ENCODE measurements at places on chromosomes 1 and 21.
A peak's percentile ranks its signal among the peaks of the same experiment; 100 is the strongest.

- DNase-seq = no peak
Observed at GRCh38 chr21:21662776-21663175, 664.6 kb downstream of the NCAM2 start.

DNA sequence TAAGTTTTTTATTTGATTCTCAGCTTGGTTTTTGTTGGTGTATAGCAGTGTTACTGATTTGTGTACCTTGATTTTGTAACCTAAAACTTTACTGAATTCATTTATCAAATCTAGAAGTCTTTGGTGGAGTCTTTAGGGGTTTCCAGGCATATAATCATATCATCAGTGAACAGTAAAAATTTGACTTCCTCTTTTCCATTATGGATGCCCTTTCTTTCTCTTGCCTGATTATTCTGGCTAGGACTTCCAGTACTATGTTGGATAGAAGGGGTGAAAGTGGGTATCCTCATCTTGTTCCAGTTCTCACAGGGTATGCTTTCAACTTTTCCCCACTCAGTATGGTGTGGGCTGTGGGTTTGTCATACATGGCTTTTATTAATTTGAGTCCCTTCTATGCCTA lies 23.6 kb upstream of the MAB21L3 start:
- no peak for DNase-seq

- no peak for DNase-seq
Observed at GRCh38 chr1:151984313-151984956, 9.2 kb downstream of the S100A10 start.

DNA sequence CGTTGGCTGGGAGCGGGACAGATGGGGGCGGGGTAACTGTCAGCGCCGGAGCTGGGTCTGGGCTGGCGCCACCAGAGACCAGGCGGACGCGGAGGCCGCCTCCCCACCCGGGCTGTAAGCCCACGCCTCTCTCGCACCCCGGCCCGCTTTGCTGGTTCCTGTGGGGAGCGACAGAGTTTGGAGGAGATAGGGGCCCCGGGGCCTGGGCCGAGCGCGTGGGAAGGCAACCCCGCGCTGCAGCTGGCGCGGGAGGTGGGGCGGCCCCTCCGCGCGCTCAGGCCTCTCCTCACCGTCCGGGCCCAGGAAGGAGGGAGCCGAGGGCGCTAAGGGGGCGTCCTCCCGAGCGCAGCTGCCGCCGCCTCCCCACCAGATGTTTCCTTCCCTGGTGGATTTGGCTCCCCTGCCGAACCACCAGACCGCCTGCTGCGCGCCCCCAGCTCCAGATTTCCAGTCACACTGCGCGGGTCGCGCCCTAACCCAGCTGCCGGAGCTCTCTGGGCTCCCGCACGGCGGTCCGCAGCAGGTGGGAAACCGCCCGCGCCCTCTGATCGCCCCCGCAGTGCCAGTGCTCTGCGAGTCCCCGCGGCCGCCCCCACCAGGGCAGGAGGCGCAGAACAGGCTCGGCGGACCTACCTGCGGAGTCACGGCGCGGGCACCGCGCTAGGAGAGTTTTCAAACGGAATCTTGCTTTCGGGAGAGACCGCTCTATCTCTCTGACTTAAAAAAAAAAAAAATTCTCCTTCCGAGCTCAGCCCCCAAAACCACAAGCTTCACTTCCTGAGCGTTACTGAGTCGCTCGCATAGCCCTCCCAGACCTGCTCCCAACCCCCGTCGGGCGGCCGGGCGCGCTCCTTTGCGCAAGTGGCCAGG lies 1.1 kb downstream of the GFI1 start:
- DNase-seq = peak; percentile 94

GRCh38 chr1:184433956-184434502 lies 47.2 kb downstream of the C1orf21 start:
- no peak for DNase-seq
